Osteoblast (primary cell): ENCODE measurements at places on chromosomes 5 and 9. TPM values are rescaled to one million over a fixed set of nuclear protein-coding genes. Genes with fewer than 3 reads are reported as not detected.

The CRHBP gene
- under 0.01 TPM in 1 of 2 replicates, not detected in the other for total RNA-seq

- no peaks in the 10 kb centered on the region for H3K36me3 ChIP-seq
- H3K27ac ChIP-seq, result no peak overlapping the region
- peaks cover 19% of the 10 kb centered on the region for H3K4me1 ChIP-seq
Observed at GRCh38 chr9:113646491-113646890, 183.0 kb downstream of the RGS3 start.

DNA sequence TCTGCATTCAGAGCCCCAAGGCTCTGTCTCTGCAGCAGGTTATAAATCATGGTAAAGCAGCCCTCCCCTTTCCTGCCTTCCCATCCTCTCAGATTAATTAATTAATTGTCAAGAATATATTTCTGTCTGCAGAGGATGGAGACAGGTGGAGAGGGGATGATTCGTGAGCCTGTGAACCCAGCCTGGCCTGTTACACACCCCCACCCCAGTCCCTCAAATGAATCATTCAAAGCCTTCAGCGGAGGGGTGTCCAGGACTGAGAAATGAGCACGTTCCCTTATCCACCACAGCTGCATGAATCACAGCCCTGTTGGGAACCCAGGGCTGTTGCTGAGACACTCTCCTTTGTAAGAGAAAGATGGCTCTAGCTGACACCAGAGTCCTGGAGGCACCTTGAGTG lies 56.0 kb downstream of the NIPAL4 start:
- peak overlapping the region; percentile 95 for H3K27ac ChIP-seq
- no peak overlapping the region for H3K4me3 ChIP-seq
- no peaks in the 10 kb centered on the region for H3K27me3 ChIP-seq
- peak; percentile 88 for DNase-seq

GRCh38 chr9:115551396-115551795 lies 433.4 kb upstream of the TNC start:
- H3K27ac ChIP-seq, result no peak overlapping the region
- no peaks in the 10 kb centered on the region for H3K27me3 ChIP-seq
- no peaks in the 10 kb centered on the region for H3K36me3 ChIP-seq
- H3K4me1 ChIP-seq, result peaks cover 3% of the 10 kb centered on the region

- H3K27me3 ChIP-seq, result no peaks in the 10 kb centered on the region
- DNase-seq, result no peak
- no peak overlapping the region for H3K27ac ChIP-seq
- H3K4me1 ChIP-seq, result no peaks in the 10 kb centered on the region
- H3K36me3 ChIP-seq, result no peaks in the 10 kb centered on the region
Observed at GRCh38 chr5:167105941-167106340, 1185.5 kb upstream of the WWC1 start.

GRCh38 chr5:154603953-154604679 lies 126.1 kb upstream of the HAND1 start:
- peaks cover 4% of the 10 kb centered on the region for H3K4me1 ChIP-seq
- peaks cover 21% of the 10 kb centered on the region for H3K27me3 ChIP-seq
- DNase-seq, result peak; percentile 88
- no peak overlapping the region for H3K27ac ChIP-seq

The GPR151 gene
- not detected in 2 replicates for total RNA-seq

DNA sequence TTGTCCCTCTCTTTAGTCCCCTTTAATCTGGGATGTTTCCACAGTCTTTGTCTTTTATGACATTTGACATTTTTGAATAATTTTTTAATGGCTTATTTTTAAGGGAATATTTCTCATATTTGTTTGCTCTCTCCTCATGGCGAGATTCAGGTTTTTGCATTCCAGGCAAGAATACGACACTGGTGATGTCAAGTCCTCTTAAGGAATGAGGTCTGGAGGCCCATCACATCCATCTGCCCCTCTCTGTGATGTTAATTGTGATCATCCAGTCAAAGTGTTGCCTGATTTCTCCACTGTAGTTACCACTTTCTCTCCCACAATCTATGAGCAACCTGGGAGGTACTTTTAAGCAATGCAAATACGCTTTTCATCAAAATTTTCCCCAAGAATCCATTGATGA lies 193.2 kb downstream of the MAST4 start:
- no peaks in the 10 kb centered on the region for H3K27me3 ChIP-seq
- peak; percentile 41 for DNase-seq
- no peak overlapping the region for H3K27ac ChIP-seq
- H3K36me3 ChIP-seq, result no peaks in the 10 kb centered on the region
- no peak overlapping the region for H3K4me3 ChIP-seq

The CCDC180 gene
- total RNA-seq, result 4.7 and 6.2 TPM in 2 replicates

DNA sequence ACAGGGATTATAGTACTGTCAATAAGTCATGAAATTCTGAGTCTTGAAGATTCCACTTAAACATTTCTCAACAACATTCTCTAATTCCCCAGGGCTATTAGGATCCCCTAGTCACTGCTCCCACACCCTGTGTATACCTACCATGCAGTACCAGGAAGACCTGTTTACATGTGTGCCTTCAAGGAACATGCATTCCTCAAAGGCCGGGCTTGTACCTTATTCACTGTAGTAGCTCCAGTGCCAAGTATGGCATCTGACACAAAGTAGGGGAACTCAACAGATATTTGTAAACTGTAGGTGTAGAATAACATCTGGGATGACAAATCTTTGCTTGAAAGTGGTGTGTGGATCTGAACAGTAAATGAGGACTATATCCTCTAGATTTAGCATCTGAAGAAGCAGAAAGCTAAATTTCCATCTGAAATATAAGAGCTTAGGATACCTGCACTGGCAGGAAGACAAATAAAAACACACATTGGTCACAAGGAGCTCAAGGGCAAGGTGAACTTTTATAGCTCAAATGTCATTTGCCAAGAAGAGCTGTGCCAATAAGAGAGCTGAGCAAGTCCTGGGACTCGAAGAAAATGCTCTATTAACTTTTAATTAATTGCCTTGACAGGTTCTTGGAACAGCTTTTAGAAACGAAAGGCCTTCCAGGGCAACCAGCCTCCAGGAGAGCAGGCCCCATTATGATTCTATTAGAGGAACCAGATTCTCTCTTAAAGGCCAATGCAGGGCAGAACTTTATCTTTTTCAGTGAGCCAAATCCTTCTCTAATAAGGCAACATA lies 52.3 kb upstream of the MYOT start:
- H3K4me1 ChIP-seq, result no peaks in the 10 kb centered on the region
- H3K36me3 ChIP-seq, result no peaks in the 10 kb centered on the region
- H3K27ac ChIP-seq, result no peak overlapping the region
- DNase-seq, result no peak
- no peaks in the 10 kb centered on the region for H3K27me3 ChIP-seq

GRCh38 chr5:9765419-9766140 lies 135.4 kb upstream of the TAS2R1 start:
- no peaks in the 10 kb centered on the region for H3K27me3 ChIP-seq
- H3K4me1 ChIP-seq, result no peaks in the 10 kb centered on the region
- DNase-seq, result no peak
- no peak overlapping the region for H3K4me3 ChIP-seq
- no peak overlapping the region for H3K27ac ChIP-seq
- no peaks in the 10 kb centered on the region for H3K36me3 ChIP-seq

DNA sequence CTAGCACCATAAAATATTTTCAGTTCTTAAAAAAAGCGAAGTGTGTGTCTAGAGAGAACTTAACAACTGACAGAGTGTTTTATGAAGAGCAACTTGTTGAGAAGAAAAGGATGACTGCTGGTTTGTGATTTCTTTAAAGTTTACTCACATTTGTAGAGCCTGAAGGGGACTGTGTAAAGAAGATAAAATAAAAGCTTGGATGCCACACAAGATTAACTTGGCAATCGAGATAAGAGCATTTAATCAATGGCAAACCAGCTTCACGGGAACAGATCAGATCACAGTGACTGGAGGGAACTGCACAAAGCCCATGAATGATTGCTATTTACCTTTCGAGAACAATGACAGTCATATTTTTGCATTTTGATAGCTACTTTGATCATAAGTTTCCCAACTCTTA lies 2013.1 kb upstream of the CDH9 start:
- H3K27ac ChIP-seq, result no peak overlapping the region
- H3K4me3 ChIP-seq, result no peak overlapping the region
- H3K36me3 ChIP-seq, result no peaks in the 10 kb centered on the region

DNA sequence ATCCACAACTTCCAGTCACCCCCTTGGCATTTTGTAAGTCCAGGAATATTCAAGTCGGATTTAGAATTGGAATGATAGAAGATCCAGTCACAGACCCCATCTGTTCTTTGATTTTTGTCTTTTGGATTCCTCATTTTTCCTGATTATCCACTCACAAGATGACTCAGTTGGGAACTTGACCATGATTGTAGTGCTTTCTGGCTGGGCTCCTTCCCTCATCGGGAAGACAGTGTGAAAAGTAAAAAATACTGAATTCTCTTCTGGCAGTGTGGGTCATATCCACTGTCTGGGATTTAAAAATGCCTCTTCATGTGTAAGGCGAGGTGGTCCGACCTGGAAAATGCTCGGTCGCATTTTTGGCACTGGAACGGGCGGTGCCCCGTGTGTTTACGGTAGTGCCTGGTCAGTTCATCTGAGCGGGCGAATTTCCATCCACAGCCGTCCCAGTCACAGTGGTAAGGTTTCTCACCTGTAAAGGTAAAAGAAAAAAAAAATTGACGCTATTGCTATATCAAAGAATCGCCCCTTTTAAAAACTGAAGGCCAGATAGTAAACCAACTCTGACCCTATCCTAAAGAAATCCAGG lies 4.0 kb downstream of the KLF4 start:
- peak overlapping the region; percentile 6 for H3K4me3 ChIP-seq
- H3K4me1 ChIP-seq, result peaks cover 11% of the 10 kb centered on the region
- no peaks in the 10 kb centered on the region for H3K27me3 ChIP-seq
- no peak overlapping the region for H3K27ac ChIP-seq

DNA sequence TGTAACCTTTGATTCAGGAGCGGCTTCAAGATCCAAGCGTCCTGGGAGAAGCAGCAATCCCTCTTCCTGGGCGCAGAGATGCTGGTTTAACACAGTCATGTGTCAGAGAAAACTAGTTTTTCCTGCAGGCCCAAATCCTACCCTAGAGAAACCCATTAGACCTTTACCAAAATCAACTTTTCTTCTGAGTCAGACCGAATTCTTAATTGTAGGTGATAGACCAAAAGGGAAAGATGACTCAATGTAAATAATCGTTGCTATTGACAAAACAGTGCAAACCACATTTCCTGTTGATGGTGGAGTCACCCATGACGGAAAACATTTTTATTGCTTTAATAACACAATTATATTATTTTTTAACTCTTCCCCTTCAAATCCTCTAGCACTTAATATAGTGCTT lies 40.1 kb downstream of the SLC1A1 start:
- no peaks in the 10 kb centered on the region for H3K36me3 ChIP-seq
- H3K4me3 ChIP-seq, result no peak overlapping the region
- H3K27me3 ChIP-seq, result no peaks in the 10 kb centered on the region
- H3K4me1 ChIP-seq, result peaks cover 9% of the 10 kb centered on the region
- H3K27ac ChIP-seq, result peak overlapping the region; percentile 43
- no peak for DNase-seq

The PTGER4 gene
- total RNA-seq, result 10.6 and 15.2 TPM in 2 replicates

GRCh38 chr9:85603936-85604335 lies 137.8 kb downstream of the AGTPBP1 start:
- peaks cover 6% of the 10 kb centered on the region for H3K4me1 ChIP-seq
- H3K27me3 ChIP-seq, result no peaks in the 10 kb centered on the region

GRCh38 chr5:74631081-74631953 lies 9.2 kb downstream of the ENC1 start:
- H3K27me3 ChIP-seq, result no peaks in the 10 kb centered on the region
- H3K4me1 ChIP-seq, result peaks cover 39% of the 10 kb centered on the region
- H3K36me3 ChIP-seq, result peaks cover 69% of the 10 kb centered on the region
- peak overlapping the region; percentile 9 for H3K4me3 ChIP-seq
- H3K27ac ChIP-seq, result peak overlapping the region; percentile 88
- peak; percentile 77 for DNase-seq

DNA sequence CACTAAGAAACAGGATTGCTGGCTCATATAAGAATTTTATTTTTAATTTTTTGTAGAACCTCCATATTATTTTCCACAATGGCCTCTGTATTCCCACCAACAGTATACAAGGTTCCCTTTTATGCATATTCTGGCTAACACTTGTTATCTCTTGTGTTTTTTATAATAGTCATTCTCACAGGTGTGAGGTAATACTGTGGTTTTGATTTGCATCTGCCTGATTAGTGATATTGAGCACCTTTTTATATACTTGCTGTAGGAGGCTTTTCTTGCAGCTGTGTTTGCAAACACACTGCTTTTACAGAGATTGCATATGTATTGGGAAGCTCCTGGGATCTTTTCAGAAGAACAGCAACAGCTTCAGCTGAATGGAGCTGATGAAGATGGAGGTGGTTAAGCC lies 164.8 kb downstream of the DEPDC1B start:
- no peak overlapping the region for H3K27ac ChIP-seq
- no peaks in the 10 kb centered on the region for H3K27me3 ChIP-seq
- no peaks in the 10 kb centered on the region for H3K36me3 ChIP-seq
- no peak overlapping the region for H3K4me3 ChIP-seq
- DNase-seq, result no peak
- H3K4me1 ChIP-seq, result peaks cover 6% of the 10 kb centered on the region

The PCDHGC4 gene
- total RNA-seq, result 2.9 and 3.8 TPM in 2 replicates

The SPINK6 gene
- not detected in 2 replicates for total RNA-seq

- peaks cover 8% of the 10 kb centered on the region for H3K27me3 ChIP-seq
- DNase-seq, result peak; percentile 92
- H3K4me3 ChIP-seq, result no peak overlapping the region
- H3K4me1 ChIP-seq, result no peaks in the 10 kb centered on the region
- H3K27ac ChIP-seq, result no peak overlapping the region
Observed at GRCh38 chr5:66306105-66306843, 162.2 kb downstream of the SREK1 start.

- DNase-seq, result no peak
- no peaks in the 10 kb centered on the region for H3K27me3 ChIP-seq
- H3K27ac ChIP-seq, result no peak overlapping the region
- H3K4me1 ChIP-seq, result no peaks in the 10 kb centered on the region
Observed at GRCh38 chr5:147668385-147668784, 114.1 kb downstream of the JAKMIP2 start.

GRCh38 chr9:116178481-116179211 lies 25.1 kb downstream of the PAPPA start:
- no peak overlapping the region for H3K27ac ChIP-seq
- no peaks in the 10 kb centered on the region for H3K36me3 ChIP-seq
- H3K27me3 ChIP-seq, result no peaks in the 10 kb centered on the region

The SLC35A4 gene
- 17.4 and 20.6 TPM in 2 replicates for total RNA-seq
